Midbrain (tissue), 1 donor: ENCODE measurements at places on chromosomes 2 and 18.

- no peak for DNase-seq
These were observed 180.8 kb downstream of the MBD2 start for GRCh38 chr18:54043484-54044251.

- DNase-seq = no peak
These were observed 62.5 kb upstream of the UBXN4 start for GRCh38 chr2:135679125-135679524.

DNA sequence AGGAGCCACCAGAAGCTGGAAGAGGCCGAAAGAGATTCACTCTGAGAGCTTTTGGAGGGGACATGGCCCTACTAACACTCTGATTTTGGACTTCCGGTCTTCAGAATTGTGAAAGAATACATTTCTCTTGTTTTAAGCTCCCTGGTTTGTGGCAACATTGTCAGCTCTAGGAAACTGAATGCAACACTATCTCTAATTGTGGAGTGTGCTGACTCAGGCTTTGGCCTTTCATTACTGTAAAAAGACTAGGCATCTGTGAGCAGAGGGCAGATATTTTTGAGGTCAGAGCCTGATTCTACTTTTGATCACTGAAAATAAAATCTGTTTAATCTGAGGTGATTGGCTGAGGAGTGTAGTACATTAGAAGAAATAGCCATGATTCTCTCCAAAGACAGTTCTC lies 185.4 kb upstream of the FAM98A start:
- DNase-seq = no peak

DNA sequence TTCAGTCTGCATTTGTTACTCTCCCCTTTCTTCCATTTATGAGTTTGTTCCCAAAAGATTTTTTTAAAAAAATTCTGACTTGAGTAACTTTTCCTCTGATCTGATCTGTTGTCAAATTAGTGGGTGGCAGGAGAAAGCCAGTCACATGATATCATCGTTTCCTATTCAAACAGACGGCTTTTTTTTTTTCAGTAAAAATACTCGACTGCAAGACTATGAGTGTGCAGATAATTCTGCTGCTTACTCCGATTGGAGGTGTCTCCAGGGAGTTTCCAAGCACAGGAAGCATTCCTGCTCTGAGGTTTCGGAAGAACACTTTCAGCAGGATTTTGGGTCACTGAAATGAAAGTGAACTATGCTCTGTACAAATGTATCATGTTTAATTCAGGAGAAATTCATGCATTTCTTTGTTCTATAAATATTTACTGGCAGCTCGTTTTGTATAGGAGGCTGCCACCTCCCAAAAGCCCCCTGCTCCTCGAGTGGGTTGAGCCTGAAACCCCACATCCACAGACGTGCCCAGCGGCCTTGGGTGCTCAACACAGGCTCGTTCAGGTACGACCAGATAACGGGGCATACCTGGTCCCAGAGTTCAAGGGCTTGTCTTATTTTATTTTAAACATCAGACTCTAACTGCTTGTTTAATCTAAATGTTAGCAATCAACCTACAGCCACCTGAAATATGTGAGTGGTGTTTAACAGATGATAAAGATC lies 126.9 kb upstream of the ZNF516 start:
- DNase-seq = no peak

GRCh38 chr18:59708988-59709387 lies 11.8 kb upstream of the CCBE1 start:
- DNase-seq = no peak

- DNase-seq = peak; percentile 80
These were observed 1.2 kb downstream of the YPEL5 start for GRCh38 chr2:30147715-30148610.

DNA sequence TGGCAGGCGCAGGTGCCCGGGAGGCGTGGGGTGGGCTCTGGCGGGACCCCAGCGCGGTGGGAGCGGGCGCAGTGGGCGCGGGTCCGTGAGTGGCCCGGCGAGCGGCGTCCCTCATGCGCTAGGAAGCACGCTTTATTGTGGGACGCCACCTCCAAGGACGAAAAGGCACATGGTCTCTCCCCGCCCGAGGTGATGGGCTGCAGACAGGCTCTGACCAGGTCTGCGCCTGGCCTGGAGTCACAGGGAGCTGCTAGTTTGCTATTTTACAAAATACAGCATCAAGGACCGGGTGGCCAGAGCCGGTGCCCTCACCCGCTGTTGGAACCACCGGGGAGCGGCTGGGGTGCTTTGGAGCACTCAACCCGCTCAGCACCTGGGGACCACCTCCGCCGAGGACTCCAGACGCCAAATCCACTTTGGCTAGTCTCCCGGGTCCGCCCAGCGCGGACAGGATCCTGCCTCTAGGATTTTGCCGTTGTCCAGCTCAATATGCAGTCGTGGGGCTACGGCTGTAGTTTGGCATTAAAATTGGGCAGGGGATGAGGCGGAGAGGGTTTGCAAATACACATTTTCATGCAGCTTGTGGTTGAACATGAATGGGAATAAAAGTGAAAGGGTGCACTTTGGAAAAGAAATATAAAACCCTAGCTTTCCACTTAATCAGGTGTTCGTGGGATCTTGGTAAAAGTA lies 65.4 kb downstream of the LRRFIP1 start:
- DNase-seq = no peak

GRCh38 chr2:28610583-28611201 lies 114.8 kb downstream of the PLB1 start:
- DNase-seq = no peak

DNA sequence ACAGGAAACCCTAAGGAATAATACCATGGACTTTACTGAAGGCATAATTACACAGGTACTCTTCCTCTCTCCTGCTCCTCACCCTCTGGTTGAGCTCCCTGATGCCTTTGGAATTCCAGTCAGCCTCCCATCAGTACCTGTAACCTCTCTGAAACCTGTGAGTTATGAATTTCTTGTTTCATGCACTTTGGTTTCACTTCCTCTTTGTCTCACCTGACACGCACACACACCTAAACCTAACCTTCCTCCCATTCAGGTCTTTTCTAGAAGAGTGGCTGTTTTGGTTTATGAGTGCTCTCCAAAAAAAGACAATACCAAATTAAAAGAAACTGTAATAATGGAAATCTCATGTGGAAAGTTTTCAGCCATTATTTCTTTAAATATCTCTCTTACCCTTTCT lies 451.3 kb upstream of the VWC2L start:
- no peak for DNase-seq

- no peak for DNase-seq
These were observed 41.9 kb downstream of the ITGB6 start for GRCh38 chr2:160157861-160158829.

GRCh38 chr2:124683536-124684428 lies 658.7 kb downstream of the CNTNAP5 start:
- DNase-seq = no peak

DNA sequence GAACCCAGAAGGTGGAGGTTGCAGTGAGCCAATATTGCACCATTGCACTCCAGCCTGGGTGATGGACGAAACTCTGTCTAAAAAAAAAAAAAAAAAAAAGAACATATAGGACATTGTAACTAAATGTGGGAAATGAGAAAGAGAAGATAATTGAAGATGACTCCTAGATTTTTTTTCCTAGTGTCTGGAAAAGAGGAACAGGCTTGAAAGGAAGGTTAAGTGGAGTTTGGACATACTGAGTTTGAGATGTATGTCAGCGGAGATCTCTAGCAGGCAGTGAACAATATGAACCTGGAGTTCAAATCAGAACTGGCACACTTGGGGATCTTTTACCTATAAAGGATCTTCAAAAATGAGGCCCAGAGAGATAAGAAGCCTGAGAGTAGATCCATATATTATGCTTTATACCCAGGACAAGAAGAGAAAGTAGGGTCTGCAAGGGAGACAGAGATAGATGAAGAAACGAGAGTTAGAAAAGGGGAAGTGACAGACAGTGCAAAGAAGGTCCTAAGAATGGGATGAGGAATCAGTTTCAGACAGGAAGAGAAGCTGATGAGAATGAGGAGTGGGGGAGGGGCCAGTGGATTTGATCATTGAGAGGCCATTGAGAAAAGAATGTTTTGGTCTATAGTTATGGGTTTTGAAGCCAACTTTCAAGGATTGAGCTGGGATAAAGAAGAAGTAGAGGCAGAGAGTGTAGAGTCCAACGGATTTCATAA lies 46.9 kb upstream of the CD28 start:
- no peak for DNase-seq

GRCh38 chr2:205545971-205546816 lies 136.1 kb upstream of the NRP2 start:
- peak; percentile 3 for DNase-seq

DNA sequence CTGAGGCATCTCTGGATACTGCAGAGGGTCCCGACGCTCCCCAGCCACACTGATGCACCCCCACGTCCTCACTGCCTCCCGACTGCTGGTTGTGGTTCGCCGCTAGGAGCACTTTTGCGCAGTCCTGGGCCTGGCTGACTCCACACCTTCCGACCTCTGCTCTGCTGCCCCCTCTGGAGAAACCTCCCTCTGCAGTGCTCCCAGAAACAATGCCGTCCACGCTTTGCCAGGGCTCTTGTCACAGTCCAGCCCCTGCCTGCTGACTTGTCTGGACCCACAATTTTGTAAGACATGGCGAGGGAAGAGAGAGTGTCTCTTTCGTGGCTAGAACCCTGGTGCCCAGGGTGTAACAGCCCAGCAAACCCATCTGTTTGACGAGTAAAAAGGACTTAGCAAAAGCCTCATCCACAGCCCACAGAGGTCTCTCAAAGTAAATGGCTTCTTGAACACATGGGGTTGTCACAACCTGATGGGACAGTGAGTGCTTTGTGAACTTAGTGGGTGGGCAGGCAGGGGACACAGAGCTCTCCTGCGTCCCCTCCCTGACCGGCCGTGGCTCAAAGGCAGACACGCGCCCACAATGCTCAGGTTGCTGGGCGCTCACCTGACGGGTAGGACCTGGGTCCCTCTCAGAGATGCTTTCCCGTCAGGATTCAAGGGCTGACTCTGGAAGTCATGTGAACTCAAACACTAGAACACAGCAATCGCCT lies 4.0 kb downstream of the COPS9 start:
- DNase-seq = no peak

GRCh38 chr2:26080356-26080755 lies 46.5 kb downstream of the RAB10 start:
- DNase-seq = no peak

GRCh38 chr2:179020156-179020750 lies 29.7 kb downstream of the CCDC141 start:
- DNase-seq = no peak

- DNase-seq = no peak
These were observed 101.8 kb downstream of the XRCC5 start for GRCh38 chr2:216210701-216211540.

DNA sequence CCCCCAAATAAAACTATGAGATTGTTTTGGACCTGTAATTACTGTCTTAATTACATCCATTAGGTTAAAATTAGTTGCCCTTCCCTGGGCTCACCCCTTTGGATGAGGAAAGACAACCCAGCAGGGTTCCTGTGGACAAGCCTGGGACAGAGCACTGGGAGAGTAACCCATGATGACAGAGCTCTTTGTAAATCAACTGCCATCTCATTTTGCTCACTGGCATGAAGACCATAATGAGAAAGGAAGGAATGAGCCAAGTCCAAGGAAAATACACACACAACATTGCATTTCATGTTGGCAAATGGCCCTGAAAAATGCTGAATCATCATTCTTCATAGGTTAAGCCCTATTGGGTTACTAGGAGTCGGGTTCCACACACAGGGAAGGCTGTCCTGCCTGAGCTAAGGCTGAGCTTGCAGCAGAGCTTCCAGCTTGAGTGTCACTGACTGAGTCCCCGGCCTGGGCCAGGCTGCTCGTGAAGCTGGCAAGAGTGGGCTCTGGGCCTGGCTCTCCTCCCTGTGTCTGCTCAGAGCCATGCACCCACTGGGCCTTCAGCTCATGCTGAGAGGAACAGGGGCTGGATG lies 94.1 kb upstream of the ACAA2 start:
- DNase-seq = no peak

DNA sequence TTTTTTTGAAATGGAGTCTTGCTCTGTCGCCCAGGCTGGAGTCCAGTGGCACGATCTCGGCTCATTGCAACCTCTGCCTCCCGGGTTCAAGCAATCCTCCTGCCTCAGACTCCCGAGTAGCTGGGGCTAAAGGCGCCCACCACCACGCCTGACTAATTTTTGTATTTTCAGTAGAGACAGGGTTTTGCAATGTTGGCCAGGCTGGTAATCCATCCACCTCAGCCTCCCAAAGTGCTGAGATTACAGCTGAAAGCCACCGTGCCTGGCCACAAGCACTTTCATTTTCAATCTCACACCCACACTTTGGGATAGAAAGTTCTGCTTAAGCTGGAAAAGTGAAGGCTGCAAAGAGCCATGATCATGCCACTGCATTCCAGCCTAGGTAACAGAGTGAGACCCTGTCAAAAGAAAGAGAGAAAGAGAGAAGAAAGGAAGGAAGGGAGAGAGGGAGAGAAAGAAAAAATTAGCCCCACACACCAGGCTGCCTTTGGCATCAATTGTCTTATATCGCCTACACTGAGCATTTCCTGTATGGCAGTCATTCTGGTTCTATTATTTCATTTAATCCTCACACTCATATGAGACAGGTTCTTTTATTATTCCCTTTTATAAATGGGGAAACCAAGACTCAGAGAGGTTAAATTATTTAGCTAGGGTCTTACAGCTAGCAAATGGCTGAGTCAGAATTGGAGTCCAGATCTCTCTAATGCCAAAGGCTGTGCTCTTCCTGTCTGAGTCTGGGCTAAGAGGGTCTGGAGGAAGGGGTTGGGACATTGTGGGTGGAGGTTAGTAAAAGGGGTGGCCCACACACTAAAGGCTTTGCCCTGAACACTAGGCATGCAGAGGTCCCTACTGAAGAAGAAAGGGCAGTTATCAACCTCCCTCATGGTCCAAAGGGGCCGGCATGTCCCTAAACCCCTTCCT lies 37.9 kb upstream of the PKDCC start:
- no peak for DNase-seq

GRCh38 chr2:104177179-104177578 lies 676.7 kb upstream of the POU3F3 start:
- DNase-seq = no peak

- DNase-seq = no peak
These were observed 234.4 kb downstream of the BCL11A start for GRCh38 chr2:60319031-60319547.

DNA sequence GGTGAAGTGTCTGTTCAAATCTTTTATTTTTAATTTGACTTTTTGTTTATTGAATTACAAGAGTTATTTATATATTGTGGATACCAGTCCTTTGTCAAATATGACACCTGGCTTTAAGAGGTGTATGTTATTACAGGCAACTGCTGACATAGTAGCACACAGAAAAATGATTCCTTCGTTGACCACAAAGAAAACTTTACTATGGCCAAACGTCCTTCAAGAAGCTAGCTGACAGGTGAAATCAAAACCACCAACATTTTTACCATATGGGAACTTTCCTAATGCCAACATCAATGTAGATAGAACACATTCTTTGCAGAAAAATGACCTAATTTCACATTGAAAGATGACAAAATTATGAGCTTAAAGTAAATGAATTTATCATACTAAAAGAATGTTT lies 6.4 kb upstream of the SRBD1 start:
- no peak for DNase-seq

- no peak for DNase-seq
These were observed 30.5 kb downstream of the LTBP1 start for GRCh38 chr2:32977228-32977758.
